ENCODE measurements at places on chromosomes 2 and 18.

GRCh38 chr2:29074411-29074810, at the start of gene PCARE:
PCARE (minus strand) TSS chr2:29074523; CDS start chr2:29074261, 262 bp downstream.
- peak; percentile 16 for DNase-seq

DNA sequence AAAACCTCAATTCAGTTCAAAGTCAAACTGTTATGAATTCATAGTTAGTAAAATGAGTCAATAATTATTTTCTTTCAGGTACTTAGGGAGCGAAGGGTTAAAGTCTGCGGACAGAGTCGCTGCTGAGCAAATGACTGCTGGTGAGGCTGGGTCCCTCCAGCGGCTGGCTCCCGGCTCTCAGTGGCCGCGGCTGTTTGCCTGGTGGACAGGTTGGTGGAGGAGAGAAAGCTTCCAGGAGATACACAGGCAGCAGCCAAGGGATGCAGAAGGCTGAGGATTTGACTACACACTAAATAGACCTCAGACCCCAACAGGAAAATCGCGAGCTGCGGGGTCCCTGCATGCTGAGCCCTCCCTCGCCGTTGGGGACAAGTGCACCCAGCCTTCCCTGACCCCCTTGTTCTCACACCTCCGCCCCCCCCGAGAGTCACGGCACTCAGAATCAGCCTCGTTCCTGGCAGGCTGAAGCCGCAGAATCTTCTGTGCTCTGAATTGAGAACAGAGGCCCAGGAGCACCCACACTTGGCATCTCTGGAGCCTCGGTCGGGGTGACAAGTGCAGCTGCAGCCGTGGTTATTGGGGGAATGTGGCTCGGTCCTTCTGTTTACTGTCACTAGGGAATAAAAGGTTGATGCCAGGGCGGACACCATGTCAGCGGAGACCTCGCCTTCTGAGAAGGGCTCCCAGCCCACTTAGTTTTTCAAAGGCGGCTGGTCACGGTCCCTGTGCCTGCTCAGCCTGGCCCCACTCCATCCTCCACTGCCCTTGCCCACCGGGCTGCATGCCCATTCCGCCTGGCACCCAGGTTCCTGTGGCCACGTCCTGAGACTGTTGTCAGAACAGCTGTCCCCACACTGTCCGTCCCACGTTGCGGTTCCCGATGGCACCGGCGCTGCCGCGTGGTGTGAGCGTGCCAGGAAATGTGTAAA, 74.0 kb downstream of the SLC66A2 start:
- DNase-seq: no peak

DNA sequence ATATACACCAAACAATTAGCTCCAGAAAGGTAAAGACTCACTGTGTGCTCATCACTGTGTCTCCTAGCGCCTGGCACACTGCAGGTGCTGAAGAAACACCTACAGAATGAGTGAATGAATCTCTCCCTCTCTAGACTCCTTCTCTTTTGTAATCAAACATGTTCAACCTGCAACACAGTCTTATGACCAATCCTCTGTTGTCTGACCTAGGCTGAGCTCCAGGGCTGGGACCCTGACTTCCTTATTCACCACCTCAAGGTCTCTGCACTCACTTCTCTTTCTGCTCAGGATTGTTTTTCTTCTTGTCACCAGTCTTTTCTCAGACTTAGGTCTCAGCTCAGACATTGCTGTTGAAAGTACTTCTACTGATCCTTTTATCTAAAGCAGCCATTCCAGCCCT, 9.8 kb downstream of the CKAP2L start:
- no peak for DNase-seq

- DNase-seq: no peak
These were observed 847.2 kb downstream of the TDRD15 start for GRCh38 chr2:21970971-21971370.

- no peak for DNase-seq
These were observed 54.6 kb downstream of the TTC39C start for GRCh38 chr18:24068945-24069693.

DNA sequence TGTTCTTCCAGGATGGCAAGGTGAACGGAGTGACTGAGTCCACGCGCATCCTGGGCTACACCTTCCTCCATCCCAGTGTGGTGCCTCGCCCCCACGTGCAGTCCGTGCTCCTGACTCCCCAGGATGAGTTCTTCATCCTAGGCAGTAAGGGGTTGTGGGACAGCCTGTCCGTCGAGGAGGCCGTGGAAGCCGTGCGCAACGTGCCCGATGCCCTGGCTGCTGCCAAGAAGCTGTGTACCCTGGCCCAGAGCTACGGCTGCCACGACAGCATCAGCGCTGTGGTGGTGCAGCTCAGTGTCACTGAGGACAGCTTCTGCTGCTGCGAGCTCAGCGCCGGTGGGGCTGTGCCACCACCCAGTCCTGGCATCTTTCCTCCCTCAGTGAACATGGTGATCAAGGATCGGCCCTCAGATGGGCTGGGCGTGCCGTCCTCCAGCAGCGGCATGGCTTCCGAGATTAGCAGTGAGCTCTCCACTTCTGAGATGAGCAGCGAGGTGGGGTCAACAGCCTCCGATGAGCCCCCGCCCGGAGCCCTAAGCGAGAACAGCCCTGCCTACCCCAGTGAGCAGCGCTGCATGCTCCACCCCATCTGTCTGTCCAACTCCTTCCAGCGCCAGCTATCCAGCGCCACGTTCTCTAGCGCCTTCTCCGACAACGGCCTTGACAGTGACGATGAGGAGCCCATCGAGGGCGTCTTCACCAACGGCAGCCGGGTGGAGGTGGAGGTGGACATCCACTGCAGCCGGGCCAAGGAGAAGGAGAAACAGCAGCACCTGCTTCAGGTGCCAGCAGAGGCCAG, 263.1 kb downstream of the PHLPP1 start:
- DNase-seq: no peak

- peak; percentile 83 for DNase-seq
These were observed 22.4 kb downstream of the CYP27C1 start for GRCh38 chr2:127197475-127198385.

GRCh38 chr18:58635891-58636290, 7.0 kb upstream of the ALPK2 start:
- DNase-seq: no peak

- DNase-seq: no peak
These were observed 988 bp upstream of the KANSL1L start for GRCh38 chr2:210172219-210172575.

DNA sequence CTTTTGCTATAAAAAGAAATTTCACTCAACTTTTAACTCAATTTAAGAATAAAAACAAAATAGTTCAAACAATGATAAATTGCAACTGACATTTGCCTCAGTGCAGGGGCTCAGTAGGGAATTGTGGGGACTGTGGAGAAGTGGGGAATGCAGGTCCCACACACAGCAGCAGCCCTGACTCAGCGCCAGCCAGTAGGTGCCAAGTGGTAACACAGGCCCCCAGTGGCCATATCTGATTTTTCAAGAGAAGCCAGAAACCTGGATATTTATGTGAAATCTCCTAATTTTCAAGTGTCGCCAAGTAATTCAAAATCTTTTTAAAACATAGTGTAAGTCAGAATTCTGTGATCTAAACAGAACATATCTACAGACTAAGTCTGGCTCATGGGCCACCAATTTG, 186.3 kb downstream of the EN1 start:
- DNase-seq: no peak

DNA sequence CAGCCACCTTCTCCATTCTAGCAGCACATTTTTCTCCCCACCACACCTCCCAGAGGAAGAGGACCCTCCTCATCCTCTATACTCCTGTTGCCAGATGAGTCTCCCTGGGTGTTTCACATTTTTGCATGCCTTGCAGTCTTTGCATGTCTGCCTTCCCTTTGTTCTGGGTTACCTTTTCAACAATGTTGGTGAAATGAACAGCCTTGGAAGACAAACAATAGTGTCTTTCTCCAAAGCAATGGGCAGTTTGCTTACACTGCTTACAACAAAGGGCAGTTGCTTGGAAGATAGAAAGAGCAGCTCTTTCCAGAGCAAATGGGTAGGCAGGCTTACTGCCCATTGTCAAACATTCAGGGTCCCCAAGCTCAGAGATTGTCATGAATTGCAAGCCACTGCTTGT, 14.5 kb upstream of the SEH1L start:
- no peak for DNase-seq

GRCh38 chr2:59594671-59595222, 958.7 kb downstream of the BCL11A start:
- DNase-seq: no peak

DNA sequence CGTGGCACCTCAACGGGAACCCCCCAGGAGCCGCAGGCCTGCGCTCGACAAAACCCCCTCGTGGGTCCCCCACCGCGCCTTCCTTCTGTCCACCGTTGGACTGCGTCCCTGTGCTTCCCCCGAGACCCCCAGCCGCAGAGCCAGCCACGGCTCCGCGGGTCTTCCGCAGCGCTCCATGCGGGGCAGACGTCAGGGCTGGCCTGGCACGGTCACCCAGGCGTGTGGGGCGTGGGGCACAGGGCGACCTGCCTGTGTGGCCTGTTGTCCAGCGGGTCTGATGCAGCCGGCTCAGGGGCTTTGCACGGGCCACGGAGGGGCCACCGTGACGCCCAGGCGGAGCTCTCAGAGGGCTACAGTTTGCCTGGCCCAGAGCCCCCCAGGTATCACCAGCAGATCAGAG, 11.0 kb downstream of the NFATC1 start:
- no peak for DNase-seq

DNA sequence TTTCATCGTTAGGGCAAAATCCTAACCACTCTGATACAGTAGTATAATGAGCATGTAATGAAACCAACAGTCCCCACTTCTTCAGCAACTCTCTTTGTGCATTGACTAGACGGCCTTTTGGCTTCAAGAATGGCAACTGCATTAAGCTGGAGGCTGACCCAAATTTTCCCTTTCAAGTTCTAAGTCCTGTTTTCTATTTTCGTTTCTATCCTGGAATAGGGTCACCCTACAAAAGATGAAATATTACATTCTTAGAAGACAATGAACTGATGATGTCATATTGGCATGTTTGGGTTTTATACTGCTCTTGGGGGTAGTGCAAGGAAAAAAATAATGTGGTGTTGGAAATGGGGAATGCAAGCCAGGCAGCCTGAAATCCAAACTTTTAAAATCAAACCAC, 254.4 kb downstream of the ETAA1 start:
- no peak for DNase-seq

DNA sequence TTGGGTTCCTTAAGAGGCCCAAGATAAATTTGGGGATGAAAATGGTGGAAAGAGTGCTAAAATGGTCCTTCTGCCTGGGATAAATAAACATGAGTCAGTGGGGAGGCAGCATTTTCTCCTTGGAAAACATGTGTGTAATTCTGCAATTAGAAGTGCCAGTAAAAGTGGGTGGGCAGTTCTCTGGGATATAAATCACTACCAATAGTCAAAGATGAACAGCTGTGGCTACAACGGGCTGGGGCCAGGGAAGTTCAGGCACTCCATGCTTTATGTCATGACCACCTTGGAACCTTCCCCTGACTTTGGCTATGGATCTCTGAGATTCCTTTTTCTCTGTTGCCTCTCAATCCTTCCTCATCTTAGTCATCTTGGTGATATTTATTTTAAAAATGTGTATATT, 56.5 kb upstream of the CYRIA start:
- DNase-seq: no peak

GRCh38 chr2:237556773-237557632, 9.4 kb upstream of the PRLH start:
- no peak for DNase-seq

DNA sequence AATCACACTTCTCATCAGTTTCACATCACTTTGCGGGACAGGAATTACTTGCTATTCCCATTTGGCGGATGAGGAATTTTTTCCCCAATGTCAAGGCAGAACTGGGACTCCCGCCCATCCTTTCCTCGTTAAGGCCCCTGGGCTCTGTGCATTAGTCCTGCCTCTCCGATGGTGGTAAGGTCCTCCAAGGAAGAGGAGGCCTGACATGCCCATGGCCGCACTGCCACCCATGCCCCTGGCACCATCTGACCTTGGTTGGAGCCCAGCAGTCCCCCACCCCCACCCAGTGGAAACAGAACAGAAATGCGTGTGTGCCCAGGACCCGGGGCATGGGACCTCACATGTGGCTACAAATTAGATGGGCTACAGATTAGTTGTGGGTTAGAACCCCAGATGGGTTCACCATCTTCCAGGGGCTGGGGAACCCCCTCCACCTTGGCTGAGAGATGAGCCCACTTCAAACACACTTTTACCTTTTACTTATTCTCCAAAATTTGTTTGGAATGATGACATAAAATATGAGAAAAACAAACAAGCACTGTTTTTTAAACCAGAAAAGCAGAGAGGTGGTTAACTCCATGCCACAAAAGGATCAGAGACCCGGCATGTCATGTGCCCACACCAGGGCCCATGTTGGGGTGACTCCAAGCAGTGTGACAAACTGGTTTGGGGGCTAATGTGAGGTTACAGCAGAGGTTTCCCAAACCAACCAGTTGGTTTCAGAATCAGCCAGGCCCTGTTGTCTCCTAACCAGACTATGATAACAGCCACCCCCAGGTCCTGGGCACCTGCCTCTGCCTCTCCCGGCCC, 11.0 kb upstream of the DUSP2 start:
- peak; percentile 31 for DNase-seq

GRCh38 chr2:102187496-102188150, 800 bp downstream of the IL1RL2 start:
- DNase-seq: no peak

- DNase-seq: no peak
These were observed 112.3 kb downstream of the TNS1 start for GRCh38 chr2:217890445-217890844.
